ENCODE measurements at places on chromosomes 3 and 15. TPM values are rescaled to one million over a fixed set of nuclear protein-coding genes. Genes with fewer than 3 reads are reported as not detected.

SPTSSB gene
- not detected for total RNA-seq

ITIH4 gene
- 0.65 TPM for total RNA-seq

GABRB3 gene
- 59.9 TPM for total RNA-seq

CCDC33 gene
- total RNA-seq = 7.0 TPM

WNT5A gene
- 0.66 TPM for total RNA-seq

ZNF639 gene
- 21.5 TPM for total RNA-seq

HDC gene
- total RNA-seq = not detected

DNAJB8 gene
- total RNA-seq = not detected

IFT122 gene
- 14.2 TPM for total RNA-seq

IL17RE gene
- total RNA-seq = 1.1 TPM

ERC2 gene
- not detected for total RNA-seq

SPINK8 gene
- not detected for total RNA-seq

GOLGA6B gene
- total RNA-seq = not detected

HRH1 gene
- total RNA-seq = 7.8 TPM

MESP1 gene
- 1.1 TPM for total RNA-seq

IMPG2 gene
- total RNA-seq = 0.04 TPM

Data from A549 treated with ZK216348 at 1 μM for 4 hours (cell line).